ENCODE measurements at places on chromosomes 4 and X.

DNA sequence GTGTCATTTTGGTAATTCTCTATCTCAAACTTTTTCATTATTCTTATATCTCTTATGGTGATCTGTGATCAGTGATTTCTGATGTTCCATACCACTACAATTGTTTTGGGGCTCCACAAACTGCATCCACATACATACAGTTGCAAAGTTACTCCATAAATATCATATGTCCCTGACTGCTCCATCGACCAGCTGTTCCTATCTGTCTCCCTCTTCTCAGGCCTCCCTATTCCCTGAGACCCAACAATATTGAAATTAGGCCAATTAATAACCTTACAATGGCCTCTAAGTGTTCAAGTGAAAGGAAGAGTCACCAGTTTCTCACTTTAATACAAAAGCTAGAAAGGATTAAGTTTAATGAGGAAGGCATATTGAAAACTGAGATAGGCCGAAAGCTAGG, 108.7 kb downstream of the ANAPC10 start:
- DNase-seq, result no peak
- H3K27ac ChIP-seq, result no peak overlapping the region
- peaks cover 5% of the 10 kb centered on the region for H3K4me1 ChIP-seq
- H3K4me3 ChIP-seq, result no peak overlapping the region
- H3K36me3 ChIP-seq, result peaks cover 15% of the 10 kb centered on the region

DNA sequence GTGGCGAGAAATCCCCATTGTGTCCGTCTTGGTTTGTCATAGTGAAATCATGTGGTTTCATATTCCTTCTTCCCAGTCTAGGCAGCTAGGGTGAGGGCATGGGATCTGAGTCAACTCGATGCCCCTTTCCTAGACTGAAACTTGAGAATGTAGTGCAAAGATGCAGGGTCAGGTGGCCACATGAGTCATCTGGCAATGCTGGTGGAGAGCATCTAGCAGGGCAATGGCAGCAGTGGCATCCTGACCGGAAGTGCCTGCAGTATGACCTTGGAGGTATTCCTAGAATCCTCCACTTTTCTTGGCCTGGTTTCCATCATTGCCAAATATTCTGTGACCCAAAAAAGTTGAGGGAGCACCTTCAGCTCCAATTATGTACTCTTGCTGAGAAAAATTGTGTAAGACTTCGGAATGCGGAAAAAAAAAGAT, 39.1 kb upstream of the TMEM184C start:
- no peak for DNase-seq
- peaks cover 10% of the 10 kb centered on the region for H3K4me1 ChIP-seq
- H3K4me3 ChIP-seq, result no peak overlapping the region
- no peaks in the 10 kb centered on the region for H3K36me3 ChIP-seq
- no peaks in the 10 kb centered on the region for H3K27me3 ChIP-seq

- H3K4me3 ChIP-seq, result no peak overlapping the region
- DNase-seq, result no peak
- H3K4me1 ChIP-seq, result no peaks in the 10 kb centered on the region
These were observed 586.1 kb upstream of the PITX2 start for GRCh38 chr4:111208970-111209369.

- H3K4me1 ChIP-seq, result peaks cover 4% of the 10 kb centered on the region
- no peaks in the 10 kb centered on the region for H3K27me3 ChIP-seq
- H3K27ac ChIP-seq, result no peak overlapping the region
These were observed 75.7 kb downstream of the FAM114A1 start for GRCh38 chr4:38943343-38943742.

DNA sequence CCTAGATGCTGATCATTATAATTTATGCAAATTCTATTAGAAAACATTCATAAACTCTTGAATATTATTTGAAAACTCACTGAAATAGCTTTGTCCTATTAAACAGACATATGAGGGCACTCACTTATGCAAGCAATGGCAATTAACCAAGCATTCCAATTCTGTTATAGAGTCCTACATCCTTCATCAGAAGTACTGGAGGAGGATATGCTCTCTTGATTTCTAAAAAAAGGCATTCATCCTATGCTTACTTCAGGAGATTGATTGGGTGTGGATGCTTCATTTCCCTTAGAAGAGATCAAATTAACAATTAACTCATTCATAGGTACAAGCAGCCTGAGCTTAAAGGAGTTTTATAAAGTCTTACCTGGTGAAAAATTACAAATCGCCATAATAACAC, 1317.2 kb downstream of the PCDH7 start:
- no peaks in the 10 kb centered on the region for H3K4me1 ChIP-seq
- H3K27ac ChIP-seq, result no peak overlapping the region
- H3K4me3 ChIP-seq, result no peak overlapping the region
- H3K36me3 ChIP-seq, result no peaks in the 10 kb centered on the region
- no peaks in the 10 kb centered on the region for H3K27me3 ChIP-seq

DNA sequence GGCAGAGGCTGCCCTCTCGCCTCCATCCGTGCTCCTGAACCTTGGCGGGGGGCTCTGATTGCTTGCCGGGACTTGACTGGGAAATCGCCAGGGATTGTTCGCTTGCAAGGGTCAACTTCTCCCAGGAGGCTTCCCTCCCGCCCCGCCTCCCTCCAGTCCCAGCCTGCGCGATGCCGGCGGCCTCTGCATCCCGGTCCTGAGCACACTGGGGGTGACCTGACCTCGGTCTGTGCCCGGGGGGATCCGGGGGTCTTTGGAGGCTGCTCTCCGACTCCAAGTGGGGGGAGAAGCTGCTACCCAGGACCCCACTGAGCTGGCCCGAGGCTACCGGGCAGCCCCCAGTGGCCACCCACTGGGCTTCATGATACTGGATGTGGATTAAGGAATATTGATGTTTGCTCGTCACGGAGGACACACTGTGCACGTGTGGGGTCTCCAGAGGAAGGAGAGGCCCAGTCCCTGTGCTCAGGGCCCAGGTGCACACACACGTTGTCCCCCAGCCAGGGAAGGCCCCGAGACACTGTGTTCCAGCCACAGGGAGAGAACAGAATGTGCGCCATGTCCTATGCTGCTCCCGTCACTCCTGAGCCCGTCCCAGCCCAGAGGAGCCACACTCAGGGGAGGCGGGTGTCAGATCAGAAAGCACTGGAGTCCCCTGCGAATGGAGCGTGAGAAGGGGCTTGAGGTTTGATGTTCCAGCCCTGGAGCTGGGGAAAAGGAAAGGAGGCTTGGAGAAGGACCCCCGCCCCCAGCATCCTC, 55.9 kb upstream of the NKX1-1 start:
- no peak for DNase-seq
- no peaks in the 10 kb centered on the region for H3K4me1 ChIP-seq
- H3K4me3 ChIP-seq, result no peak overlapping the region
- peaks cover 7% of the 10 kb centered on the region for H3K27me3 ChIP-seq

- no peak for DNase-seq
- H3K27ac ChIP-seq, result no peak overlapping the region
- no peak overlapping the region for H3K4me3 ChIP-seq
These were observed 21.9 kb downstream of the SLC9A7 start for GRCh38 chrX:46737041-46737440.

- no peaks in the 10 kb centered on the region for H3K4me1 ChIP-seq
- no peaks in the 10 kb centered on the region for H3K36me3 ChIP-seq
- H3K27me3 ChIP-seq, result no peaks in the 10 kb centered on the region
- no peak overlapping the region for H3K27ac ChIP-seq
These were observed 235.6 kb downstream of the STIM2 start for GRCh38 chr4:27096142-27096824.

DNA sequence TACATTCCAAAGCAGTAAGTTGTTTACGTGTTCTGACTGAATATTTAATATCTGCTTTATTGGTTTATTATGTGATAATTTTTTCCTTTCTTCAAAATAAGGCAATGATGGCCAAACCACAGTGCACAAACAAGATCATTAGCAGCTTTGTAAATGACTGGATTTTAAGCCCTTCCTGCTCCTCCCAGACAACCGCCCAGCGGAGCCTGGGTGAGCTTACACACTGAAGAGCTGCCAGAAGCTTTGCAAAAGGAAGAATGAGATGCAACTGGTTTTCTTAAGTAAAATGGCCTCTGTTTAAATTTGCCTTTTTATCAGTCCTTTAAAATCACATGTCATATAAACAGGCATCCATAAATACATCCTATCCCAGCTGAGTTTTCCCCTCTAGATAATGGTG, 52.2 kb downstream of the SPARCL1 start:
- no peaks in the 10 kb centered on the region for H3K27me3 ChIP-seq
- H3K27ac ChIP-seq, result no peak overlapping the region

DNA sequence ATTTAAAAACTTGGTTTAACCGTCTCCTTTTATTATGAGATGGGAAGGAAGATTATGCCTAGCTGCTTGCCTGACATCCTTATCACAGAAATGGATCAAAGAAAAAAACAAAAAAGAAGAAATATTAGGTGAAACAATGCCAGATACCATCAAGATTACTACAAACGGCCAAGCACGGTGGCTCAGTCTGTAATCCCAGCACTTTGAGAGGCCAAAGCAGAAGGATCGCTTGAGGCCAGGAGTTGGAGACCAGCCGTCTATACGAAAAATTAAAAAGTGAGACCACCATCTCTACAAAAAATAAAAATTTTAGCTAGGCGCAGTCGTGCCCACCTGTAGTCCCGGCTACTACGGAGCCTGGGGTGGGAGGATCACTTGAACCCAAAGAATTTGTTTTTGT, 2.3 kb downstream of the FRYL start:
- H3K27ac ChIP-seq, result no peak overlapping the region
- DNase-seq, result no peak
- no peaks in the 10 kb centered on the region for H3K27me3 ChIP-seq

DNA sequence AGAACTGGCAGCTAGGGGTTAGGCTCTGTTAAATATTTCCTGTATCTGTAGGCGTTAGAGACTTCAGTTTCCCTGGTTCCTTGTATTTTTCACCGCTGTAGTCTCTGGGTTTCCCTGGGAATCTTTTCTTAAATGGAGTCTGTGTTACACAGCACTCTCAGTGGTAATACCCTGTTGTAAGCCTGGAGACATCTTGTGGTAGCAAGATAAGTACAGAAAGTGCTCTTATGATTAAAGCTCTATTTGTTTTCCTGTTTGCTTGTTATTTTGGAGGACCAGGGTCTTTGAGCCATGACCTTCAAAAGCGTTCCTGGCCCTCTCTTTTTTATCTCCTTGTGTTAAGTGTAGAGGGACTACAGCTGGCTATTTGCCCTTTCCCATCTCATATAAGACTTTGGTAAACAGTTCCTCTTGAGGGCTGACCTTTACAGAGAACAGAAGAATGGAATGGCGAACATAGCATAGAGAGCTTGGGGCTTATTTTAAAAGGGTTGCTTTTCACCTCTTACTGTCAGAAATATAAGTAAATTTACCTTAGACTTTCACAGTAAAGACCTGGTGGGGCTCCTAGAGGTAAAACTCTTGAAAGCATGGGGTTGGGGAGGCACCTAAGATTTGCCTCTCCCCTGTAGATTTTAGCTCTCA, 782.5 kb downstream of the FAT4 start:
- no peaks in the 10 kb centered on the region for H3K27me3 ChIP-seq
- DNase-seq, result no peak
- H3K4me3 ChIP-seq, result no peak overlapping the region
- H3K4me1 ChIP-seq, result no peaks in the 10 kb centered on the region
- no peaks in the 10 kb centered on the region for H3K36me3 ChIP-seq

GRCh38 chr4:37827030-37827685, 672 bp downstream of the PGM2 start:
- peak overlapping the region; percentile 97 for H3K4me3 ChIP-seq
- H3K36me3 ChIP-seq, result peaks cover 37% of the 10 kb centered on the region
- H3K4me1 ChIP-seq, result peaks cover 46% of the 10 kb centered on the region
- H3K27me3 ChIP-seq, result peaks cover 4% of the 10 kb centered on the region
- peak overlapping the region; percentile 95 for H3K27ac ChIP-seq
- peak; percentile 25 for DNase-seq

DNA sequence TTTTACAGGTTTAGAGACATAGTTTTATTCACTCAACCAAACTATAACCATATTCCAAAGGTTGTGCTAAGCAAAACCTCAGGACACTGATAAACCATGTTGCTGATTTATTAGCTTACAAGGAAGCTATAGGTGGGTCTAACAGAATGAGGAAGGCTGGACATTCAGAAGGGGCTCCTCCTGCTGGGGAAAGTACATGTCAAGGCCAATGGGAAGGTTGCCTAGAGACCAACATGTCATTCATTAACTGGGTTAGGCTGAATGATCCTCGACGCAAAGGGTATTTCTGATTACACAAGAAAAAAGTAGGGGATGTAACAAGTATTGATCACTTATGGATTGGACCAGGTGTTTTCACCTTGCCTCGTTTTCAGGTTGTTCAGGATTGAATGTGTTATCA, 30.3 kb downstream of the SLC10A6 start:
- H3K27ac ChIP-seq, result no peak overlapping the region
- no peak for DNase-seq
- H3K27me3 ChIP-seq, result no peaks in the 10 kb centered on the region
- no peaks in the 10 kb centered on the region for H3K36me3 ChIP-seq

DNA sequence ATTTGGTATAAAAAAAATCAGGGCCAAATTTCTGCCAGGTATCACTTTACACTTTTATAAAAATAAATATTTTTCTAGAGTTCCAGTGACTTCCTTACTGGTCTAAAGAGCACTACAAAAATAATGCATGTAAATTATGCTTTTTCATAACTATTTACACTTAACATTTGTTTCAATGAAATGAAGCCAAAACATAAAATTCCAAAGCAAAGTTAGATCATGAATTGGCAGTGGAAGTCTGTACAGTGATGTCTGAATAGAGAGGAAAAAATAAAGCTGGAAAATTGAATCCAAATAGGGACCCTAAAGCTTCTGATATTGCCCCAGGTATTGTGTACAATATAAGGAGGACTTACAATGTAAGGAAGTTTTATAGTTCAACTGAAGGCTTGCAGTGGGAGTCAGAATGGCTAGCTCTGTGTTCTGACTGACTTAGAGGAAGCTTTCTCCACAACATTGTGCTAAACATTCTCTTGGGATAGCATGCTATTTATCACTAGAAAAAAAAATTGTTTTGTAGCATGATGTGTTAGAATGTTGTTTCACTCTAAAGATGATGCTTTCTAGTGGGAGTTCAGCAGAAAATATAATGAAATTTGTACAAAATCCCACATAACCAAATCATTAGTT, 288.2 kb upstream of the UGT8 start:
- peaks cover 3% of the 10 kb centered on the region for H3K27me3 ChIP-seq
- H3K27ac ChIP-seq, result no peak overlapping the region
- no peaks in the 10 kb centered on the region for H3K36me3 ChIP-seq
- no peaks in the 10 kb centered on the region for H3K4me1 ChIP-seq

DNA sequence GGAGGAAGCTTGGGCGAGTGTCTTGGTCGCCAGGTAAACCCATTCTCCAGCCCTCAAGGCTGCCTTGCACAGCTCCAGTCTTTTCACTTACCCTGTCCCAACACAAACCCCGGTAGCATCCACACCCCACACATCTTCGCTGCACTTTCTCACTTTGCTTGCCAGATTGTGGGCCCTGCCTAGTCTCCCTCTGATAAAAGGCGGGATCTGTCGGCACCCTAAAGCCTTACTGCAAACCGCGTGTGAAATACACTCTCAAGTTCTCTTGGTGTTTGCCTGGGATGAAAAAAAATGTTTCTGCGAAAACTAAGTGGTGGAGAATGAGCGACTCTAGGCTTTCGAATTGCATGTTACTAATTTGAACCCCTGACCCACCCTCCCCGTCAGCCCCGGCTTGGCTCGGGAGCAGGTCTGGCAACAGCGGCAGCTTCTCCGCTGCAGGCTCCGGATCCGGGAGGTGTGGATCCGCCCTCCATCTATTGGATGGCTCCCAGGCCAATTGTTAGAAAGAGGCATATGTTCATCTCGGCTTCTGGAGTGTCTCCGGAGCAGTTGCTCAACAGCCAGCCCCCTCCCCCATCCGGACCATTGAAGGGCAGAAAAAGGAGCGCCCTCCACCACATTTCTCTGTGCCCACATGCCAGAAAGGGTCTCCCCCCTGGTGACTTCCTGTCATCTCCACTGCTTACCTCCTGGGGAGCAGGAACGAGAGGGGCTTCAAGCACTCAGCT, 3.0 kb upstream of the CITED1 start:
- H3K27ac ChIP-seq, result no peak overlapping the region
- H3K4me3 ChIP-seq, result no peak overlapping the region
- DNase-seq, result peak; percentile 22
- H3K36me3 ChIP-seq, result no peaks in the 10 kb centered on the region
- H3K4me1 ChIP-seq, result peaks cover 28% of the 10 kb centered on the region

All from activated CD8-positive, alpha-beta T cell treated with anti-CD3 and anti-CD28 coated beads, Interleukin-2, amount 10 ng/mL, durations not matched to agents 7 days and 5 days (primary cell).